Adipocyte (in vitro differentiated cells): ENCODE measurements at places on chromosomes 4 and X.

- no peak for DNase-seq
Measured at GRCh38 chr4:2558301-2558700, 21.9 kb downstream of the FAM193A start.

DNA sequence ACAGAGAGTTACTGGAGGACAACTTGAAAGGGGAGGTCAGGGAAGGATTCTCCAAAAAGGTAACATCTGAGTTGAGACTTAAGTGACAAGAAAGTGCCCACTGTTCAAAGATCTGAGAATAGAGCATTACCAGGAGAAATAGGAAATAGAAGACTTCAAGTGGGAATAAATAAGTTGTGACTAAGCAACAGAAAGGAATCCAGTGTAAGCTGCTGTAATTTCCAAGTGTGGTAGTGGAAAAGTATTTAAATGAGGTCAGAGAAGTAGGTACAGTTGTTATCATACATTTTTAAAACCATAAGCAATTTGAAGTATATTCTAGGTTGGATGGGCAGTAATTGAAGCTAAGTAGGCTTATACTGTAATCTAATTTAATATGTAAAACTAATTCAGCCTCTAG is 211.9 kb downstream of the FBXO8 start:
- DNase-seq, result peak; percentile 10

DNA sequence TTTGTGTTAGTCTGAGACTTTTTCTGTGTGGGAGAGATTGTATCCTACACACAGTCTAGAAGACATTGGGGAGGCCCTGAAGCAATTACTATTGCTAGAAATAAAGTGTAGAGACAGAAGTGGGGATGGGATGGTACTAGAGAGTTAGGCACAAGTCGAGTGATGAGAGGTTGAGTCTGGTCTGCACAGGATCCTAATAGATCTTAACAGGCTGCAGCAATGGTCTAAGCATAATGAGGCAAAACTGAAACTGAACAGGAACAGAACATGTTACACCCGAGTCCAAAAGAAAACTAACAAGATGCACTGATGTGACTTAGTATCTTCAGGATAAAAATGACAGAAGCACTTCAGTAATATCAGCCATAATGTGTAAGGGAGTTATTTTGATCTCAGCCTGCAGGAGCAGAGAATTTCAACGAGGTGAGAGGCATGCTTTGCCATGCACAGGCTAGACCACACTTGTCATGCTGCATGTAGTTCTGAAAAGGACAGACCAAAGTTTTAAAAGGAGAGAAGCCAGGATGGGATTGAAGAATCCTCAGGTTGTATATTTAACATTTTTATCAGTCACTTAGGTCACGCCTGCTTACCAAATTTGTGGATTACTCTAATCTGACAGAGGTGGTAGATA is 205.8 kb upstream of the BOD1L1 start:
- DNase-seq, result no peak

- no peak for DNase-seq
Measured at GRCh38 chrX:44105228-44105913, 132.2 kb upstream of the NDP start.
